Fibroblast of lung (primary cell): ENCODE measurements at places on chromosomes 13 and 19. TPM values are rescaled to one million over a fixed set of nuclear protein-coding genes. Genes with fewer than 3 reads are reported as not detected.

- no peak for DNase-seq
- no peak overlapping the region for H3K4me3 ChIP-seq
- H3K4me1 ChIP-seq: no peaks in the 10 kb centered on the region
- H3K27ac ChIP-seq: no peak overlapping the region
These were observed 314.3 kb downstream of the SLITRK1 start for GRCh38 chr13:83568019-83568418.

The SMIM24 gene
- not detected in 2 replicates for total RNA-seq

The POU4F1 gene
- total RNA-seq: not detected in 2 replicates

DNA sequence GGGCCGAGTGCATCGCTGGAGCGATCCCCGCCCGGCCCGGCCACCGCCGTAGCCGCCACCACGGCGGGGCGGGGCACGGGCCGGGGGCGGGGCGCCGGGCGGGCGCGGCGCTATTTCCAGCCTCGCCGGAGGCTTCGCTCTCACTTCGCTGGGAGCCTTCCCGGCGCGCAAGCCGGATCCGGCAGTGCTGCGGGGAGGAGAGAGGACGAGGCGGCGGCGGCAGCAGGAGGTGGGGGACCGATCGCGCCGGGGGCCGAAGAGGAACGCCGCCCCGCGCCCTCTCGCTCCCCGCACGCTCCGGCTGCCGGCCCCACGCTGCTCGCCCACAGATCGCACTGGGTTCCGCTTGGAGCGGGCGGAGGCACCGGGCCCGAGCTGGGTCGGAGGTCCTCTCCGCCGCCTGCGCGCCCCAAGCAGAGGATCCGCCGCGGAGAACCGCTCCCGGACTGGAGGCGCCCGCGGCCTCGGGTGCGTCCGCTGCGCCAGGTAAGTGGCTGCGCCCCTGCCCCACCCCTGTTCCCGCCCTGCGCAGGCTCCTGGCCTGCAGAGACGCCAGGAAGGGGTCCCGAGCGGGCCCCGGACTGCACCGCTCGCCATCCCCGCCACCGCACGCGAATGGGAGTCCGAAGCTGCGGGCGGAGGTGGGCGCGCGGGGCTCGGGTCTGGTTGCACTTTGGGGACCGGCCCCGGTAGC is at the start of gene CHST8:
TSS of gene CHST8 (plus strand) at position 143 of the 694 bp plus-strand sequence. CDS start 67,309 bp downstream, outside the sequence.
- H3K4me1 ChIP-seq: no peaks in the 10 kb centered on the region
- H3K27me3 ChIP-seq: peaks cover 11% of the 10 kb centered on the region
- H3K36me3 ChIP-seq: no peaks in the 10 kb centered on the region
- peak; percentile 44 for DNase-seq

The ZSCAN22 gene
- 2.3 and 3.0 TPM in 2 replicates for total RNA-seq

DNA sequence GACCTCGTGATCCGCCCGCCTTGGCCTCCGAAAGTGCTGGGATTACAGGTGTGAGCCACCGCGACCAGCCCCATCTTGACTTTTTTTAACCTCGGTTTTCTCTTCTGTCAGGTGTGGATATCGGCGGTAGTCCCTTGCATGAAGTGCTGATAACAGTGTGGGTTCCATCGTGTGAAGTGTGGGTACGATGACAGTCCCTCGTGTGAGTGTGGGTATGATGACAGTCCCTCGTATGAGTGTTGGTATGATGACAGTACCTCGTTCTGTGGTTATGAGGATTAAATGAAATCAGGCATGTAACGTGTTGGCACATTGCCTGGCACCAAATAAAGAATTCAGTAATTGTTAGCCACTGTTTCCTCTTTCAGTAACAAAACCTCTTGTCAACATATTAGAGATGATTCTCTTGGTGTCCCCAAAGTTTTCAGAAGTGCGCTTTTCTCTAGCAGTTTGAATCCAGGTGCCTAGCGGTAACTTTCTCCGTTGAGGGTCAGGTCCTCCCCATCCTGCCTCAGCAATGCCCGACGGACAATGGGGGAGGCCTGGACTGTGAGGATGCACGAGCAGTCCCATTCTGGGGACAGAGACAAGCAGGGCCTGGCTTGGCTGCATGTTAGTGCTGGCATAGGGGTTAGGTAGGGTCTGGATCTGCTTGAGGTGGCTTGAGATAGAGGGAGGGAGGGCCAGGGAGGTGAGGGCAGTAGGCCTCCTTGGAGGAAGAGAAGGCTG is 15.3 kb downstream of the GATAD2A start:
- no peaks in the 10 kb centered on the region for H3K4me1 ChIP-seq
- no peak overlapping the region for H3K4me3 ChIP-seq
- no peaks in the 10 kb centered on the region for H3K36me3 ChIP-seq

The PLA2G4C gene
- total RNA-seq: 31.9 and 39.3 TPM in 2 replicates

The PODNL1 gene
- 1.0 and 2.1 TPM in 2 replicates for total RNA-seq

DNA sequence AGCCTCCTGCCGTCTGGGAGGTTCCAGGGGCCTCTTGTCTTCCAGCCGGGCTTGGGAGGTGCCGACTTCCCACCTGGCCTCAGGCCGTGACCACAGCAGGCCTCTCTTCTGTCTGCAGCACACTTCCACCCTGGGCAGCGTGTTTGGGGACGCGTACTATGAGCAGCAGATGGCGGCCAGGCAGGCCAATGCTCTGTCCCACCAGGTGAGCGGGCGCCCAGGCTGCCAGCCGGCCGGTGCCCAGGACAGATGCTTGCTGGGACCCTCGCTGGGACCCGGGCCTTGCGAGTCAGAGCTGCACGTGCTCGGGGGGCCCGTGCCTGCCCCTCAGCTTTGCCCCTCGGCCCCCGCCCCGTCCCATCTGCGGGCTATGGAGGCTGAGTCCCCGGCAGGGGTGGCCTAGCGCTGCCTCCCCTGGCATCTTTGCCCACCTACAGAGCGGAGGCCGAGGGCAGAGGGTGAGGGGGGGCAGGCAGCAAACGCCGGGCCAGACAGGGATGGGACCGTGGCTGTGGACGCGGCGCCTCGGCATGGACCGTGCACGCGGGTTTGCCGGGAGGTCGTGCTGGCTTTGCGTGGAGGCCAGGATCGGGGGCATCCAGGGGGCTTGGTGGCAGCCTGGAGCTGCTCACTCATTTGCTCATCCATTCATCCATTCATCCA is 16.2 kb downstream of the COMP start:
- H3K27ac ChIP-seq: no peak overlapping the region
- H3K4me1 ChIP-seq: peaks cover 13% of the 10 kb centered on the region
- no peaks in the 10 kb centered on the region for H3K36me3 ChIP-seq
- H3K4me3 ChIP-seq: no peak overlapping the region
